ENCODE measurements at places on chromosomes 12 and 14.

GRCh38 chr12:38508246-38508645 lies 191.7 kb downstream of the ALG10B start:
- no peak for DNase-seq

DNA sequence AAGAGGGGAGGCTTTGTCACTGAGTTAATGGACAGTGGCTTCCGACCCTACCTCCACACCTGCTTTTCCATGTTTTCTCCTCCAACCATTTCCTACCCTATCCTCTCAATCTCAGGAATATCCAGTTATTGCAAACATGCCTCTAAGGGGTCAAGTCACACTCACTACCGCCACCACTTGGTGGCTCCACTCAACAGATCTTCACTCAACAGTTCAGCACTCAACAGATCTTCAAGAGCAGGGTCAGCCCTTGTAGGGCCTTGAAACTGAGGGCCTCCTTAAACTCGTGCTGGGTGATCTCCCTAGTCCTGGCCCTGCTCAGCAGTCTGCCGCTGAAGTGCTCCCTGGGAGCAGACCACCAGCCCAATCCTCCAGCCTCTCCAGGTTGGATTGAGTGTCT lies 14.2 kb downstream of the ZNF641 start:
- no peak for DNase-seq

DNA sequence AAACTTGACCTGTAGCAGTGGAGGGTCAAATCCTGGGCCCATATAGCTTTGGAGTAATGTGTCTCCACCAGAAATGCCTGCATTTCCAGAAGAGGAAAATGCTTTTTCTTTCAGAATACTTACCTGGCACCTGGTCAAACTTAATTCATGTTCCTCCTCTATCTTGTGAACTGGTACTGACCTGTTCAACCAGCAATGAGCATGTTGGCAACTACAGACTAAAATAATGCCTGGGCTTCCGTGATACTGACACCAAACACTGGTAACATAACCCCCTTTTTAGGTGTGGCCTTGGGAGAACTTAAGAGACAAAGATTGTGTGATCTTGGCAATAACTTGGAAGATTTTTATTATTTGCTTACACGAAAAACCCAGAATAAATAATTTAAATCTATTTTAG lies 23.8 kb upstream of the MGST1 start:
- DNase-seq = no peak

DNA sequence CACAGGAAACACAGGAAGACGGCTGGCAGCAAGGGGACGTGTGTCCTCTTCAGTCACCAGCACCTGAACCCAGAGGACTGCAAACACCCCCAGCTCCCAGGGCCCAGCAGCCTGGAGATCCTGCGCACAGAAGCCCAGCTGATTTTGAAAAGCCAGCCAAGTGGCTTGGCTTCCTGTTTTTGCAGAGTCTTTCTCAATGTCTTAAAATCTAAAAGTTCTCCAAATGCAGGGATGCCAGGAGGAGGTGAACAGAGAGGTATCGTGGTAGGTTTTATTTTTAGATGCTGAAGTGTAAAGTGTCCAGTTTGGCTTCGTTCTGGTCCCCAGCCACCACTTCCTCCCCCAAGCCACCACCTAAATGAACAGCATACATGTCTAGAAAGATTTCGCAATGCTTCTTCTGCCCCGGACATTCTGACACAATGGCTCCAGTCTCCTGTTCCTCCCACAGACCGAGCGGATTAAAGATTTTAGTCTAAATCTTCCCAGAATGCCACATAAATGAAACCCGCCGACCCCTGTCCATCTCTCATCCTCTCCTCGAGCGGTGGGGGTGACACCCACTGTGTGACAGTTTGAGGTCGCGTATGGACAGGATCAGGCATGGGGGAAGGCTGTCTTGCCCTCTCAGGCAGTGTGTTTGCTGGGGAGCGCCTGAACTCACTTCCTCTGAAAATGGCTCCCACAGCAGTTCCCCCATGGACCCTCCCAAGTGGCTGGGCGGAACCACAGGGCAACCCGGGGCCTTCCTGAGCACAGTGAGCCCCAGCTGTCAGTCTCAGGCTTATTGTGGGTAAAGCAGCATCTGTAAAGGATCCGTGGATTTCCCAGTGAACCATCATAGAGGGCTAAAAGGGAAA lies 41.6 kb downstream of the ITPK1 start:
- no peak for DNase-seq

DNA sequence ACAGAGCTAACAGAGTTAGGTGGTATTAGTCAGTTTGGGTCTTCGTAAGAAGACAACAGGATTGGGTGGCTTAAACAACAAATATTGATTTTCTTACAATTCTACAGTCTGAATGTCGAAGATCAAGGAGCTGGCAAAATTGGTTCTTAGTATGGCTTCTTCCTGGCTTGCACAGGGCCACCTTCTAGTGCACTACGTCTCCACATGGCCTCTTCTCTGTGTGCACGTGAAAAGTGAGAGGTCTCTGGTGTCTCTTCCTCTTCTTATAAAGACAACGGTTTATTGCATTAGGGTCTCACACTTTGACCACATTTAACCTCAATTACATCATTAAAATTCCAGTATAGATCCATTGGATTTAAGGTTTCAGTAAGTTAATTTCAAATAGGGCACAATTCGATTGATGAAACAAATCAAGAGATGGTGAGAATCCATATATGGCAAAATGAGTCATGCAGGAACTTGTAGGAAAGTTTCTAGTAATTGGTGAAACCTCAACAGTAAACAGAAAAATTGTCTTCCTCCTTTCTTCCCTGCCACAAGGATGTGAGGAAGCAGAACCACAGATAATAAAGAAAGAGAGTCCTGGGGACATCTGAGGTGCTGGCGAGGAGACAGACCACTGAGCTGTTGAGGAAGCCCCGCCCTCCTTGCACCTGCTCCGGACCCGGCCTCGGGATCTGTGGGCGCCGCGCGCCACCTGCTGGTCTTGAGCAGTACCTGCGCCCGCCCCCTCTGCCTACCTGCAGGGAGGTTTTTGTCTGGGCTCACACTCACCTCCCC lies 846.7 kb downstream of the TMEM121 start:
- DNase-seq = peak; percentile 90

DNA sequence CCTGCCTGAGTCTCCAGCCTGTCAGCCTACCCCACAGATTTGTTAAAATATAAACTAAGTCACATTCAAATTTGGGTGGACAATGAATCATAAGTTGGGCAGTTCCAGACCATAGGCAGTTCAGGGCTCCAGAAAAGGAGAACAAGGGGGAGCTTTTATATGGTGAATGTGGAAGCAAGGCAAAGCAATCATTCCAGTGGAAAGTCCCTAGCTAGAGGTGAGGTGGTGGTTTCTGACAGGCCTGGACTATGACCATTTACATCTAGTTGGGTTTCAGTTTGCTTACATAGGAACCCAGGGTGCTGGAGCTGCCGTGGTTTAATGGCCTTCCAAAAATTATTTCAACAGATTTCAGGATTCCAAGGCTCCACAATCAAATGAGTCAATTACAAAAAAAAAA lies 207.3 kb downstream of the AEBP2 start:
- no peak for DNase-seq

DNA sequence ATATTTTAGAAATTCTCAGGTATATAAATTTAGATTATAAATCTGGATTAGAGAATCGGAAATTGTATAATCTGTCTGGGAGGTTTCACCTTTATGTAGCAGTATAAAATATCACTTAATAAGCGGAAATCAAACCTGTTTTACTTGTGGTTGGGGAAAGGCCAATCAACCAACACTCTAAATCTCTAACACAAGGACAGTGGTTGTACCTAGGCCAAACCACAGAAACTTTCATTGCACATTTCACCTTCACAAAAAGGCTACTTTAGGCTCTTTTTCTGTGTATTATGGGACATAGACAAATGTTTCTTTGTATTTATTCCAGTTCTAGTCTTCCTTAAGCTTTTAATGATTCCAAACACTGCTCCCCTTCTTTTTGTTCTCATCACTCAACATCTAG lies 19.8 kb downstream of the ERH start:
- DNase-seq = no peak

Data from activated T-cell treated with anti-CD3 and anti-CD28 coated beads, Interleukin-2, amount 50 U/mL, for 72 hours (primary cell).